ENCODE measurements at places on chromosomes 3 and 15.
A peak's percentile ranks its signal among the peaks of the same experiment; 100 is the strongest.

GRCh38 chr3:53974324-53974723 lies 82.7 kb upstream of the SELENOK start:
- DNase-seq: peak; percentile 26

DNA sequence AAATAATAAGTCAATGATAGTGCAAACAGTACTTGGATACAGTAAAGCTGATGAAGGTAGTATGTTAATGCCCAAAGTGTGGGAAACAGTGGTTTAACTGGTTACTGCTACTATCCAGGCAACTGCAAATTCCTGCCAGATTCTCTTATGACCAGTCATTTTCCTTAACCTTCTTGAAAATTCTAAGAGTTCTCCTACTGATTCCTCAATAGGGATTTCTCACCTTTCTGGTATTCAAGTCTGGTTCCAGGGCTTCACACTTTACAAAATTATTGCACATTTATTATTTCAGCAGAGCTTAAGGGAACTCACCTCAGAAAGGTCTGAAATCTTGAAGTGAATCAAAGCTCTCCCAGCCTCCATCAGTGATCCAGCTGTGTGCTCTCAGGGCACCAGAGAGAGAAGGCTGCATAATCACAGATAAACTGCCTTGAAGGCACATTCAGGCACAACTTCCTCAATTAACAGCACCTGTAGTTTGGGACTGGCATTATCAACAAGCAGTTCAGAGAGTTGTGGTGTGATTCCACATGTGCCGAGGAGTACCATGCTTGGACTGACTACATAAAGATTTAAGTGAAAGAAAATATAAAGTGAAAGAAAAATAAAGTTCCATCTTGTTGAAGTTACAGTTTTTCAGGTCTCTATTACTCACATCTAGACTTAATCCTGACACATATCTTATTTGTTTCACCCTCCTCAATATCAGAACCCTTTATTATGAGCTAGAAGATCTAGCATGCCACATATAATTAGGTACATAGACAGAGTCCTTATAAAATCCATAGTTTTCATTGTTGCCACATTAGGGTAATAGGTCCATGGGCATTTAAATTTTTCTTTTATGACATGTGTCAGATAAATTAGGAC lies 59.5 kb upstream of the TIPARP start:
- no peak for DNase-seq

DNA sequence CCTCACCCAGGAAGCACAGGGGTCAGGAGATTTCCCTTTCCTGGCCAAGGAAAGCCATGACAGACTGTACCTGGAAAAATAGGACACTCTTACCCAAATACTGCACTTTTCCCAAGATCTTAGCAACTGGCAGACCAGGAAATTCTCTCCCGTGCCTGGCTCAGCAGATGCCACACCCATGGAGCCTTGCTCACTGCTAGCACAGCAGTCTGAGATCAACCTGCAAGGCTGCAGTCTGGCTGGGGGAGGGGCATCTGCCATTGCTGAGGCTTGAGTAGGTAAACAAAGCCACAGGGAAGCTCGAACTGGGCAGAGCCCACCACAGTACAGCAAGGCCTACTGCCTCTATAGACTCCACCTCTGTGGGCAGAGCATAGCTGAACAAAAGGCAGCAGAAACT lies 567.3 kb upstream of the LMCD1 start:
- DNase-seq: no peak

GRCh38 chr3:146170591-146170990 lies 9.6 kb upstream of the PLOD2 start:
- DNase-seq: no peak

- no peak for DNase-seq
Measured at GRCh38 chr15:63461230-63461985, 43.0 kb upstream of the USP3 start.

DNA sequence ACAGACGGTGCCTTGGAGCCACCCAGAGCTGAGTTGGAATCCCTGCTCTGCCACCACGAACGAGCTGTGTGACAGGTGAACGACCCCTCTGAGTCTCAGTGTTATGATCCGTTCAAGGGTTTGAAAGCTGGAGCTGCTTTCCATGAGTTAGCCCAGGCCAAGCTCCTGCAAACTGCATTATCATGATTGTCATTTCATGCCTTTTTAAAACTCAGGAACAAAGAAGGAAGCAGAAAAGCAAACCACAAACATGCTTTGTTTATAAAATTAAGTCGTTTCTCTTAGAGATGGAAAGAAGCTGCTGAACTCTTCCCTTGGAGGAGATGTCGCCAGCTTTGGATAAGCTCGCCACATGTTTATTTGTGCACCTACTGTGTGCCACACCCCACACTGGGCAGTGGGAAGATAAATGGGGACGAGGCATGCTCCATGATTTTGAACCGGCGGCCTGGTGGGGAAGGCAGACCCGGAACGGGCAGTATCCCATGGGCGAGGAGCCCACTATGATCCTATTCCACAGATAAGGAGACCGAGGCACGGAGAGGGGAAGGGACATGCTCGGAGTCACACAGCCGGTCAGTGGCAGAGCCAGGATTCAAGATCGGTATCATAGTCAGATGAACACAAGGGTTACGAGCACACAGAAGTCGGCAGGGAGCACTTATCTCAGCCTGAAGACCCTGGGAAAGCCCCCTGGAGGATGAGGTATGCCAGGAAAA lies 15.9 kb downstream of the HRH1 start:
- no peak for DNase-seq

DNA sequence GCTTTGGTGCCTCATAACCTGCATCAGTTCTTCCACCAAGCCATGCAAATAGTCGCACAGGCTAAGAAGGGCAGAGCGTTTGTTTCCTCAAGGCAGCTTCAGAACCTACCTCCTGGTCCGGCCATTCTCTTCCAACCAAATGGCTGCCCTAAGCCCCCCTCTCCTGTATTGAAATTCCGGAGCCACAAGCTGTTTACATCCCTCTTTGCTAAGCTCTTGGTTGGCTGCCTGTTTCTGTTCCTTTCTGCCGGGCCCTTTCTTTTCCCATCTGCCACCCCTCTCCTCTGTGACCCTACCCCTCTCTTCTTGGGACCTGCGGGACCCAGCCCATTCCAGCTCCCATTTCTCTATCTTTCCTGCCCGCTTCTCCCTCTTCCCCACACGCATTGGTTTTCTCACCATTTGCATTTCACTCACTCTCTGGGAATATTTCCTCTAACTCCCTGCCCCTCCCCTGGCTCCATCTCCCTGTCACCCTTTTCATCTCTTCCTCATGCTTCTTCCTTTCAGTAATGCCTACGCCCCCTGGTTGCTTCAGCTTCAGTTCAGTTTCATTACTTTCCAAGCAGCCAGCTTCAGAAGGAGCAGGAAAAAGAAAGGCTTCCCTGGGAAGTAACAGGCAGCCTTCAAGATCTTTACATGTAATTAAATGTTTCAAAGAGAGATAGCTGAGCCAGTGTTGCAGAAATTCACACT lies 113.5 kb downstream of the RAB11A start:
- DNase-seq: no peak

DNA sequence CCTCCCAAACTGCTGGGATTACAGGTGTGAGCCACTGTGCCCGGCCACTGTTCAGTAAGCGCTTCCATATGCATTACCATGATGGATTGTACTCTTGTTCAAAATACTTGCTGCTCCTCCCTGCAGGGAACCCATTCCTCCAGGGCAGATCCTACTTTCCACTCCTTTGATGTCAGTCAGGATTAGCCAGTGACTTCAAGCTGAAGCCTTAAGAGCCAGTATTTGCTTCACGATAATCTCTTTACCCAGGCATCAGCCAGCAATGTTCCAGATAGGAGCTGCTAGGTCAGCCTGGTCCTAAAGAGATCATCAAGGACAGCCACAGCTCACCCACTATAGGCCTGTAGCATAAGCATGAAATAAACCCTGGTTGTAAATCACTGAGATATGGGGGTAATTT lies 96.5 kb upstream of the UBE2E2 start:
- no peak for DNase-seq

GRCh38 chr3:59318881-59319280 lies 269.1 kb upstream of the CFAP20DC start:
- DNase-seq: no peak

DNA sequence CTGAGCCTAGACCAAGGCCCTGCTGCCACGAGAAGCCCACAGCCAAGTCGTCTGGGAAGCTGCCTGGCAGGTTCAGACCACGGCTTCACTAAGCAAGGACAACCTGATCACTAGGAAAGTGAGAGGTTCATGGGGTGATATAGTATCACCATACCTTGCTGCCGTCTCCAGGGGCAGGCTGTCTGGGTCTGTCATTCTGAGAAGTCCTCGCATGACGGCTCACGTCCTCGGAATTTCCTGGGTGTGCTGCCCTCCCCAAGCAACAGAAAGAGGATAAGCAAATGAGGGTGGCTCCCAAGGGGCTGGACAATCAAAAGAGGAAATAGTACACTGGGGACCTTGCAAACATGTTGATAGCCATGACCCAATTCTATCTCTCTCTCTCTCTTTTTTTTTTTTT lies 207.4 kb upstream of the IGF1R start:
- DNase-seq: no peak

DNA sequence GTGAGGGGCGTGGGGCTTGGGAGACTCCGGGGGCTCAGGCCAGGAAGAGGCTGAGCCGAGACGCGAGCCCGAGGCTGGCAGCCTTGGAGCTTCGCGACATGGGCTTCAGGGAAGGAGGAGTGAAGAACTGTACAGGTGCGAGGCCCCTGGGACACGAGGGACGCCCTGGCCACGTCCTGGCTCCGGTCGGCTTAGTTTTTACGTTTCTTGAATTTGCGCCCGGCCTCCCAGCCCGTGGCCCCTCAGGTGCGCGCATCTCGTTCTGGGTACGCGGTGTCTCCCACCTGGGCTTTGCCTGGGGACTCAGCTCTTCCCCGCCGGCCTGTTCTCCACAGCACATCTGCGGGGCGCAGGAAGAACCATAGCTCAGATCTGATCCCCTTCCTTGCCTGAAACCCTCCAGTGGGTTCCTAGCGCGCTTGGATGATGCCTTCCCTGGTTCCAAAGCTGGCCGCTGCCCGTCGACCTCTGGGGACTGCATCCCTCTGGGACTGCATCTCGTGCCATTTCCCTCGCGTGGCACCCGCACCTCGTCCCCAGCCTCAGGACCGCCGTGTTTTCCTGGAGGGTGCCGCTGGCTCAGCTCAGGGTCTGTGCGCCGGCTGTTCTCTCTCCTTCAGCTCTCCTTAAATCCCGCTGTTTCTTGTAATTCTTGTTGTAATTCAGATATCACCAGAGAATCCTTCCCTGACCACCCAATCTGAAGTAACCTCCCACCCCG lies 614 bp downstream of the CHCHD6 start:
- no peak for DNase-seq
